Anterior cingulate cortex (tissue), 58 donors: ENCODE measurements at places on chromosomes 16 and 17.
A peak's percentile ranks its signal among the peaks of the same experiment; 100 is the strongest.

- DNase-seq = no peak
Observed at GRCh38 chr17:14940108-14940937, 324.8 kb downstream of the PMP22 start.

- no peak for DNase-seq
Observed at GRCh38 chr17:82015311-82015971, 7.2 kb downstream of the CENPX start.

GRCh38 chr17:13970531-13970930 is 98.8 kb upstream of the COX10 start:
- DNase-seq = no peak

- DNase-seq = no peak
Observed at GRCh38 chr17:57082441-57082840, 2.6 kb upstream of the AKAP1 start.

DNA sequence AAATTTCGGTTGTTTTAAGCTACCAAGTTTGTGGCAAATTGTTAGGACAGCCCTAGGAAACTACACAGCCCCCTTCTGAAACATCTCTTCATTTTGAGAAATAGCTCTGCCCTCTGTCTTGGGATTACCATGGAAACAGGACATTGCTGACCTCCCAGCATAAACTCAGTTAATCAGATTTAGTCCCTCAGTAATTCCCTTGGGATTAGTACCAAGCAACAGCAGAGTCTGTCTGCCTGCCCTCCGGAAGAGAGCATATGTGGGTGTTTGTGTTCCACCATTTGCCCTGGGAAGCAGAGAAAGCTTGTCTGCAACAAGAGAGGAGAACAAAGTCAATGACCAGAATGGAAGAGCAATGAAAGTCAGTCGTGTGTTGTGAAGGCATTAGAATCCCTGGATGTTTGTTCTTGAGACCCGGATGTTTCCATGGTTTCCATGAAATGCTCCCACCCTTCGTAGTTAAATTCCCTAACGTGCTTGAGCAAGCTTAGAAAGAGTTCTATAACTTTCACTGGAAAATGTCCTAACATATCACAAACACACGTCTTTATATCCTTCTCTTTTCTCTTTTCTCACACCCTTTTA is 26.2 kb downstream of the NUDT7 start:
- DNase-seq = no peak

DNA sequence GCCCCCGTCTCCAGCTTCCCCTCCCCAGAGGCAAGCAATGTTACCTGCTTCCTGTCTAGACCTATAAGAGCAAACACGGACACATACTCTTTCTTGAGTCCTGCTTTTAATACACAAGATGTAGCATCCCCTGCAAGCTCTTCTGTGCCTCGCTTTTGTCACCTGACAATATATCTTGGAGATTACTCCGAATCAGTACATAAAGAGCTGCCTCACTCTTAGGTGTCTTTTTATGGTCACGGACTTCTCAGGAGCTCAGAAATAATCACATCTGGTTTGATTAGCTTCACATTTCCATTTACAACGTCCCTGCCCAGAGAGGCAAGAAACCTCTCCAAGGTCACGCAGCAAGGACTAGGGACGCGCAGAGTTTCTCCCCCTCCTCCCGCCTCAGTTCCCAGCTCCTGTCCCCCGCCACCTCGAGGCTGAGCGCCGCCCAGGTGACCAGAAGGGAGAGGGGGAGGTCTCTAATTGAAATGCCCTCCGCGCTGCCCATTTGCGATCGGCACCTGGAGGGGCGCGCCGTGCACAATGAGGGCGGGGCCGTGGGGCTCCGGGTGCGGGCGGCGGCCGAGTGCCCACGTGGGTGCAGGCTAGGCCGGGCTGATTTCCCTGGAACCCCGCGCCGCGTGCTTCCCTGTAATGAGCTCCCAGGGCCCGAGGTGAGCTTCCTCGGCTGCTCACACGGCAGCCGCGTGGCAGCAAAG is 13.8 kb upstream of the SEZ6 start:
- DNase-seq = no peak

- DNase-seq = no peak
Observed at GRCh38 chr16:10981697-10982216, 37.4 kb downstream of the CLEC16A start.

GRCh38 chr16:15457958-15458357 is 23.6 kb downstream of the BMERB1 start:
- no peak for DNase-seq

- no peak for DNase-seq
Observed at GRCh38 chr16:9003322-9003721, 39.6 kb upstream of the USP7 start.

GRCh38 chr16:19410435-19411171 is 7.1 kb upstream of the TMC5 start:
- no peak for DNase-seq

DNA sequence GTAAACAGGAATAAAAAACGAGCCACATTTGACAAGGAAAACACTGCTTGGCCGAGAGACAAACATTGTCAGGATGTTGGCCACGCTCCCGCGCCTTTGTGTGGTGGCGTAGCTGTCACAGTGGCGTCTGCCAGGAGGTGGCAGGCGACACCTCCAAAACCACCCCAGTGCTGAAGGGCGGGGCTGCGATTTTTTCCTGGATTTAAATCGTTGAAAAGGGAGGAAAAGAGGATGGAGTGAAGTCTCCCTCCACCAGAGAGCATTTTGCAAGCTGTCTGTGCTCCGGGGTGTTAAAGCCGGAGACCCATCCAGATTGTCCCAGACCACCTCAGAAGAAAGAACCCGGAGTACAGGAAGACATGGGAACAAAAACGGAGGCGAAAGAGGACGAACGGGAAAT is 12.7 kb downstream of the MRM3 start:
- DNase-seq = peak; percentile 78

GRCh38 chr16:50881956-50882355 is 140.1 kb downstream of the CYLD start:
- DNase-seq = no peak

- no peak for DNase-seq
Observed at GRCh38 chr17:8488491-8488890, 52.8 kb downstream of the NDEL1 start.

DNA sequence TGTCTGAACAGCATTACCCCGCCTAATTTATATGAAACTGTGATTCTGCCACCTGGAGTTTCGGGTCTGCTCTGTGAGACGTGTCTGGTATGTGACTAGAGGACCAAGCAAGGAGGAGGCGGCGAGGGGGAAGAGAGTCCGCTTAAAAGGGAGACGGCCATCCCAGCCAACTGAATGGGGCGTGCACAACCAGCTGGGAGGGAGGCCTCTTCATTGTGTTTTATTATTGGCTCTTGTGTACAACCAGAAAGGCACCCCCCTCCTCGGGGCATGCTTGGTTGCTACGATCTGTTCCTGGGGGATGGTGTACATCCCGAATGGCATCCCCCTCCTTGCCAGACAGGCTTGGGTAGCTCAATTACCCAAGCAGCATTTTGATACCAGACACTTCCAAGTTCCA is 384.5 kb upstream of the SALL1 start:
- no peak for DNase-seq

DNA sequence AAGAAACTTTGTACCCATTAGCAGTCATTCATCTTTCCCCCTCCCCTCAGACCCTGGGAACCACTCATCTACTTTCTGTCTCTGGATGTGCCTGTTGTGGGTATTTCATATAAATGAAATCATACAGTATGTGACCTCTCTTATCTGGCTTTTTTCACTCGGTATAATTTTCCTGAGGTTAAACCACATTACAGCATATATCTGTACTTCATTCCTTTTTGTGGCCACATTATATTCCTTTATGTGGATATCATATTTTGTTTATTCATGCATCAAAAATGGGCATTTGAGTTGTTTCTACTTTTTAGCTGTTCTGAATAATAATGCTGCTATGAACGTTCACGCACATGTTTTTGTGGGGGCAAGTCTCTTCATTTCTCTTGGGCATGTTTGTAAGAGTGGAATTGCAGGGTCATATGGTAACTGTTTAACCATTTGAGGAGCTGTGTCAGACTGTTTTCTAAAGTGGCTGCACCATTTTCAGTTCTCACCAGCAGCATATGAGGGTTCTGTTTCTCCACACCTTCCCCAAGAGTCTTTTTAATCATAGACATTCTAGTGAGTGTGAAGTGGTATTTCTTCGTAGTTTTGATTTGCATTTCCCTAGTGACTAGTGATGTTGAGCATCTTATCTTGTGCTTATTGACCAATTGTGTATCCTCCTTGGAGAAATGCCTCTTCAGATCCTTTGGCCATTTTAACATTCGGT is 3.8 kb downstream of the SNX29 start:
- no peak for DNase-seq

- no peak for DNase-seq
Observed at GRCh38 chr17:82101301-82101715, 3.3 kb upstream of the FASN start.

DNA sequence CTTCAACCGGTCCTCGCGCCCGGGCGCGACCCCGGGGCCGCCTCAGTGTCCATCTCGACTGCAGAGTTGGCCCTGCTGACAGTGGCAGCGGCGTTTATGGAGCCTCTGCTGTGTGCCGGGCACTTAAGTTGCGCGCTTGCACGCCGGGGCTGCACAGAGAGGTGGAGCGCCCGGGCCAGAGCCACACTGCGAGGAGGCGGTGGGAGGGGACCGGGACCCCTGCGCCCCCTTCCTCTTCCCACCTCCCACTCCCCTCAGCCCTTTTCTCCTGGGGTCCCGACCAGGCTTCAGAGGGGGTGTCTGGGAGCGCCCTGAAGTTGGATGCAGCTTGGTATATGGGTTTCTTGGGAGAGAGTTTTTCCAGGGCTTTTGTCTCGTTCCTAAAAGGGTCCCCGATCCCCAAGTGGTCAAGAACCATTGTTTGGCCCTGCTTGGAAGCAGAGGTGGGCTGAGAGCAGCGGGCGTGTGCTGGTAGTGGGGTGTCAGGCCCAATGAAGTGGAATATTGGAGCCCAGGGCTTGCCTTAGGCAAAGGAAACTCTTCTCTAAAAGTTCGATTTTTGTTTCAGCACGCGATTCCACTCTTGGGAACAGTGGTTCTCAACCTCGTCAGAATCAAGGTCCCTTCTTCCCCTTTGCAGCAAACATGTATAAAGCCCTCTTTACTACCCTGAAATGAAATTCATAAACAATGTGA is 605 bp downstream of the MRTFB start:
- no peak for DNase-seq

GRCh38 chr17:49997773-49998703 is 3.0 kb upstream of the DLX3 start:
- peak; percentile 58 for DNase-seq

GRCh38 chr16:19644877-19645276 is 73.2 kb downstream of the KNOP1 start:
- DNase-seq = no peak

DNA sequence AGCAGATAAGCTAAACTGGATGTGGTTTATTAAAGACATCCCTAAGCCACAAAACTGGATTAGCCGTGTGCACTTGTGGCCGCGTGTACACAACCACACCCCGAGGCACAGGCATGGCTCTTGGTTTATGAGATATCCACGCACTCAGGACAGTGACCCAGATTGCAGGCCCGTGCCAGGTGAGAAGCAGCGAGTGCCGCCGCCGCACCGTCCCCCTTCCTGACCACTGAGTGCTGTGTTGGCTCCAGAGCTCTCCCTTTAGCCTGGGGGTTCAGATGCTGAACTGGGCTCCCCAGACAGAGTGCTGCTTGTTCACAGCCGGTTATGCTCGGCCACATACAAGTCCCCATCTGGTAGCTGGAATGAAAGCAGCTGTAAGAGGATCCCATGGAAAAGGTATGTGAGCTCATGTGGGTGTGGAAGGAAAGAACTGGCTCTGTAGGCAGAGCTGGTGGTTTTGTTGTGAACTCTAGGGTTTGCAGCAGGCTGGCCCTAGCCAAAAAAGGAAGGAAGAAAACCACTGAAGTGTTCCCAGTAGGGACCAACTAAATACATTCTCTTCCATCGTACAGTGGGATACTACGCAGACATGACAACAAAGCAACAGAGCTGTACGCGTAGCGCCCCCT is 29.5 kb downstream of the KNOP1 start:
- no peak for DNase-seq

- no peak for DNase-seq
Observed at GRCh38 chr17:72385475-72385874, 264.7 kb downstream of the SOX9 start.

DNA sequence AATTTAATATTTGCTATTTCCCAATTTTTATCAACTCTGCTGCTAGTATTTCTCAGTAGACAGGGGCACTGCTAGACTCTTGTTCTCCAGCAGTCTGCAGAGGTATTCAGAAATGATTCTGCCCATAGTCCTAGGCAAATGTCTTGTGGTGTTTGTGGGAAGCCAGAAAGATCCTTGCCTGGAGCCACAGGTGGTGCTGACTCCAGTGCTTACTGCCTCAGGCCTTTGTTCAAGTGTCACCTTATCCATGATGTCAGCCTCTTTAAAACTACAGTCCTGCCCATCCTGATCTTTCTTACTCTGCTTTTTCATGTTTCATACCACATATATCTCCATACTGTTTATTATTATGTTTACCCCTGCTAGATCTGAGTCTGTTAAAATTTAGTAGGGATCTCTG is 26.5 kb downstream of the ZSWIM7 start:
- no peak for DNase-seq

DNA sequence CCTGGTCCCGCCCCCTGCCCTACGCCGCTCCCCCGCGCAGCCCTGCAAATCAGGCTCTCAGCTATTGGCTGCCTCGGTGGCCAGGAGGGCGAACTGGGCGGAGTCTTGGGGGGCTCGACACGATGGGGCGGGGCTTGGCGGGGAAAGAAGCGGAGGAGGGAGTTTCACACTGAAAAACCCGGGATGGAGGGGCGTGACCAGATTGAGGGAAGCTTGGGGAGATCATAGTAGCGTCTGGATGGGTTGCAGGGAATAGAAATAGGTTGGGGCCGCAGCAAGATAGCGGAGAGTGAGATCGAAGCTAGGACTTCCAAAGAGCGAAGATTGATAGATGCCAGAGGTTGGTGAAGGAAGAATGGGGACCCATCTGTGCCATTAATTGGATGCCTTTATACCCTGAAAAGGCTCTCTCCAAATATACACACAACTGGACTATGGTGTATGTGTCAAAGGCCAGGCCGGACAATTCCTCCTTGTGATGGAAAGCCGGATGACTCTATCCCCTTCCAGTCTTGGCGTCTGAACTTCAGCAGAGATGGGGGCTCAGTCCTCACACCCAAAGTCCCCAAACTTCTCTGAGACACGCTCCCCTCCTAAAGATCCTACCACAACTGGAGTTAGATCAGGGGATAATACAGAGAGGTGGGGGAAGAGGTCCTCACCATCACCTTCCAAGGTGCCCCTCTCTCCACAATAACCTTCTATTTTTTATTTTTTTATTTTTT is 376 bp upstream of the STAC2 start:
- peak; percentile 70 for DNase-seq

GRCh38 chr17:4327606-4328005 is 38.9 kb downstream of the UBE2G1 start:
- DNase-seq = no peak

DNA sequence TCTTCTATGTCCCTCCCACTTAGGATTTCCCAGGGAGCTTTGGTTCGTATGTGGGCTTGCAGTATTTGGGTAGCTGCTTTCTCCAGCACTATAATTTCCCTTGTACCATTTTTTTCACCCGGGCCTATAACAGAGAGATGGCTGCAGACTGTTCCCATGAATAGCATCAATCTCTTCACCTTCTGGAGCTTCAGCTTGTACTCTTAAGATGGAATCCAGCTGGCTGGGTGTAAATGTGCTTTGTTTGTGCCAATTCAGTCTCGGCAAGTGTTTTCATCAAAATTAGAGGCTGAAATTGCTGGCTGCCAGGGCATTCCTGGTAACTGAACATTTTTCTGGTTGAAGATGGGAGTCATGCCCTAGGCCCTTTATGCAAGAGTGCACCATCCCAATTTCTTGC is 12.2 kb upstream of the CPD start:
- no peak for DNase-seq

GRCh38 chr17:43125967-43126910 is 1.1 kb upstream of the BRCA1 start:
- DNase-seq = no peak

GRCh38 chr17:29945281-29945680 is 3.8 kb downstream of the EFCAB5 start:
- no peak for DNase-seq
